ENCODE measurements at places on chromosomes 3 and 15.

DNA sequence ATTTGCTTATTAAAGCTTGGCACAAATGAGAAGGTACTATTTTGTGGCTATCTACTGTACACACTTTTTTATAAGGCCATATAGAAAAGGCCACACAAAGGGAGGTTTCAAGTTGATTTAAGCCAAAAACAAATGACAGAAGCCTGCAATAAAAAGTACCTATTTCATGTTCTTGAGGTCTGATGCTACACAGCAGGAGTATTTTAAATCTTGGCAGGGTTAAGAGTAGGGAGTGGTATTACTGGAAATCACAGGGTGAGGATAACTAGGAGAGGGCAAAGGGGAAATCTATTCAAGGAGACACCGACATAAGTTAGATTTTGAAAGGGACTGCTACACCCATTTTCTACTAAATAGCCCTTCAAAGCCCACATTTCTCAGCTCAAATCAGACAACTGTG lies 146.2 kb downstream of the GREM1 start:
- H3K36me3 ChIP-seq = no peaks in the 10 kb centered on the region
- no peak overlapping the region for H3K27ac ChIP-seq
- H3K4me3 ChIP-seq = no peak overlapping the region
- DNase-seq = no peak
- no peaks in the 10 kb centered on the region for H3K27me3 ChIP-seq
- H3K4me1 ChIP-seq = peaks cover 11% of the 10 kb centered on the region

DNA sequence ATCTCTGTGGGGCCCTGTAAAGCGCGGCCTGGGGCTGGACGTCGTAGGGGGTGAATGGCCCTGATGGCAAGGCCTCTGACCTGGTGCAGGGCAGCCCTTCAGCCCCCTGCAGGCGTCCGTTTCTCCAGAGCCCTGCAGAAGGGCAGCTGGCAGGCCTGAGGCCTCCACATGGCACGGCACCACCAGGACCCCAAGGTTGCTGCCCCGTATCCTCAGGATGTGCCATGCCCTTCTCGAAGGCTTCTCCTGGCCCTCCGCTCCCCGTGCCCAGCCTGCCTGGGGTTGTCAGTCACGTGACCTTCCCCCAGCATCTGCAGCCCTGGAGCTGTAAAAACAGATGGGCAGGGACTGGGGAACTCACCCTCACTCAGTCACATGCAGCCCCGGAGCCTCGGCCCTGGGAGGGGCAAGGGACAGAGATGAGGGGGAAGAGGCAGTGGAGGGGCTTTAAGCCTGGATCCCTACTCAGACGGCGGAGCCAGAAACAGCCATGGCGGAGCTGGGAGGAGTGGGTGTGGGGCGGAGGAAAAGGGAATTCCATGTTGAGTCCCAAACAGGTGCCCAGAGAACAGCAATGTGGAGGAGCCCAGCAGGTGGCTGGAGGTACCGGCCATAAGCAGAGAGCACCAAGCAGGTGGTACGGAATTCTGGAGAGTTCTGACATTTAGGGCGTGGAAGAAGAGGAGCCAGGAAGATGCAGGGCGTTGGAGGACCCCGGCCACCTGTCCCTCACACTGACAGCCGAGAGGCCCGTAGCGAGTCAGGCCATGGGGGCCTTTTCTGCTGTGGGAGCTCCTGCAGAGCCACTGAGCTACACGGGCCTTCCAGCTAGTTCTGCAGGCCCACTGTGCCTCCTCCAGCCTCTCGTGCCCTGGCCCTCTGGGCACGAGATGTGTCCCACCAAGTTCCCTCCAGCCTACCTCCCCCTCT lies 193.1 kb downstream of the XXYLT1 start:
- DNase-seq = no peak
- H3K27me3 ChIP-seq = no peaks in the 10 kb centered on the region
- peaks cover 22% of the 10 kb centered on the region for H3K4me1 ChIP-seq
- H3K4me3 ChIP-seq = no peak overlapping the region
- H3K36me3 ChIP-seq = no peaks in the 10 kb centered on the region
- no peak overlapping the region for H3K27ac ChIP-seq

- no peak overlapping the region for H3K4me3 ChIP-seq
- no peaks in the 10 kb centered on the region for H3K4me1 ChIP-seq
- DNase-seq = no peak
- no peaks in the 10 kb centered on the region for H3K36me3 ChIP-seq
These were observed 44.0 kb upstream of the ETV5 start for GRCh38 chr3:186152889-186153292.

- H3K36me3 ChIP-seq = no peaks in the 10 kb centered on the region
- H3K27me3 ChIP-seq = no peaks in the 10 kb centered on the region
- peak overlapping the region; percentile 31 for H3K27ac ChIP-seq
- no peak overlapping the region for H3K4me3 ChIP-seq
- DNase-seq = no peak
These were observed 77.9 kb upstream of the PRR23C start for GRCh38 chr3:139122612-139123011.

DNA sequence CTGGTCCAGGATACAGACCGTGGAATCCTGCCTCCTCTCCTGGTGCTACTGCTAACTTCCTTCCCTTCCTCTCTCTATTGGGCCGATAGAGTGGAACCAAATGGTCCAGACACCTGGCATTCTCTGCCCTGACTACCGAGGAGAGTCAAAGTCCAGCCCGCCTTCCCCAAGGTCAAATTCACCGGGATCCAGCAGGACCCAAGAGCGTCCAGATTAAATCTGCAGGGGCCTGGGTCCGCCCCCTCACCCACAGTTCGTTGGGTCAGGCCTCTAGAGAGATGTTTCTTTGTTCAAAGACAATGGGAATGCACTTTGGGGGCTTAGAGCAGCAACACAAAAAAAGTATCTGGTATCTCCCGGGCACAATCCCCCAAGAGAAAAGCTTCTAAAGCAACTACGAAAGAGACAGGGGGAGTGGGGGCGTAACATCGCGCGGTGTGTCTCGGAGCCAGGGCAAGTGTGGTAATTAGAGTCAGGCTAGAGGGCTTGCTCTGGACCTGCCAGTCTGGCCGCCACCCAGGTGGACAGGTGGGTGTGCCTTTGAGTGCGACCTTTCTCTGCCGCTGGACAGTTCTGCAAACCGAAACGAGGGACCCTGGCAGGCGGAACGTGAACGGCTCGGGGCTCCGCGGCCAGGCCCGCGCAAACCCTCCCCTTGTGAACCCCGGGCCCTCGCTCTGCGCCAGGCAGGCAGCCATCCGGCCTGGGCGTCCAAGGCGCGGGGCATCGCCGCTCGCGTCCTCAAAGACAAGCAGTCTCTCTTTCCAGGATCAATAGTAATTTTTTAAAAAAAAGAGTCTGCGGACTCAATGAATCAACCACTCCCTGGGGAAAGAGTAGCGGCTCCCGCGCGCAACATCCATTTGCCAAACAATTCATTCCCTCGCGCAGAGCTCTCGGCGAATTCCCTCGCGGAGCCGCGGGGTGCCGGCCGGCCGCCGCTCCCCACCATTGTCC lies 806 bp downstream of the KLHL25 start:
- H3K4me1 ChIP-seq = peaks cover 7% of the 10 kb centered on the region
- H3K27me3 ChIP-seq = no peaks in the 10 kb centered on the region
- H3K27ac ChIP-seq = peak overlapping the region; percentile 92

DNA sequence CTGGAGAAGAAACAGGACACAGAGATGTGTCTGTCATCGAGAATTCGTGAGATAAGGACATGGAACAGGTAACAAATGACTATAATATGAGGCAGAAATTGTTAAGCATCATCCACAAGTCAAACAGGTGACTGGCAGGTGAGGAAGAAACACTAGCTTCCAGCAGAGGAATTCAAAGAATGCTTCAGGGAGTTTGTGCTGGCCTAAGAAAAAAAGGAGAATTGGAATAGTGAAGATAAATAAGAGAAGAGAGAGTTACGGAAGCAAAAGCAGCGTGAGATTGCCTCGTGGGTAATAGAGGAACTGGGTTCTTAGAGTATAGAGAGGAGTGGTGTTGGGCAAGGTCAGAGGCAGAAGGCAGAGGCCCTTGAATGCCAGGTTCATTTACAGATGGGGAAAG lies 22.9 kb upstream of the FGF12 start:
- H3K27me3 ChIP-seq = no peaks in the 10 kb centered on the region
- no peak overlapping the region for H3K4me3 ChIP-seq
- DNase-seq = no peak
- no peaks in the 10 kb centered on the region for H3K4me1 ChIP-seq

DNA sequence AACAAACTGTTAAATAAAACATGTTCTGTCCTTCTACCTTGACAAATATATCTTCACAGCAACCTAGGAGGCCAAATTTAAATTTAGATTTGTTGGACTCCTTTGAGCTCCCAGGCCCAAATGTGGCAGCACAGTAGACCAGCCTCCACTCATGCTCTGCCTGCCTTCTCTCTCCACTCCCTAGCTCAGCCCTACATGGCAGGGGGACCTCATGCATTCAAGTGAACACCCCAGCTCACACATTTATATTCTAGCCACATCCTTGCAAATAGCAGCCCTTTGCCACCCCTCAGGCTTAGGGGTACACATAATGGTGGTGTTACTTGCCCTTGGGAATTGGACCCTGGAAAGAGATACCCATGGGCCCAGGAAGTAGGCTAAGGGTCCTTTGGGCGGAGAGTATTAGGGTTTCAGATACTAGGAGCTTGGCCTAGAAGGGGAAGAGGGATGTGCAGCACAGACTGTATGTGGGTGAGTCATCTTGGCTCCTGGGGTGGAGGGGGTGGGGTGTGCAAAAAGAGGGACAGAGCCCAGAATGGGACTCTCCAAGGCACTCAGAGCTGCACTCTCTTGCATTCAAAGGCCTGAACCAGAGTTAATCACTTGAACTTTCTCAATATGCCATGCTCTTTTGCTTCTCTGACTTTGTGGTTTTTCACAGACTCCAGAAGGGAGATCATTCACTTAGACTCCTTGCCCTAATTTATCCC lies 268.4 kb upstream of the ROPN1 start:
- peak overlapping the region; percentile 55 for H3K27ac ChIP-seq
- no peaks in the 10 kb centered on the region for H3K27me3 ChIP-seq
- H3K4me1 ChIP-seq = peaks cover 55% of the 10 kb centered on the region
- DNase-seq = no peak
- no peak overlapping the region for H3K4me3 ChIP-seq
- no peaks in the 10 kb centered on the region for H3K36me3 ChIP-seq

DNA sequence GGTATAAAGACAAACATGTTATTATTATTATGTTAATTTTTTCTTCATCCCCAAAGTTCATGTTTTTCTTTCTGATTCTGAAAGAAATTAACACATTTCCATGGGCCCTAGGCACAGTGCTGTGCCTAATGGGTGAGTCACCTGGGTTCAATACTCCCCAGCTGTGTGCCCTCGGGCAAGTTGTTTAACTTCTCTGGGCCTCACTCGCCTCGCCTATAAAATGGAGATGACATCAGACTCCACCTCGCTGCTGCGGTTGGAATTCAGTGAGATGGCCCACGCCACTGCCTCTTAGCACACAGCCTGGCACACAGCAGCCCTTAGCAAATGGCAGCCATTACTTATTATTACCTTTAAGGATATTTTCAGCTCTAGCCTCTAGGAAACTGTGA lies 22.6 kb downstream of the DNASE1L3 start:
- no peaks in the 10 kb centered on the region for H3K27me3 ChIP-seq
- H3K4me1 ChIP-seq = peaks cover 15% of the 10 kb centered on the region
- H3K36me3 ChIP-seq = no peaks in the 10 kb centered on the region
- peak overlapping the region; percentile 32 for H3K27ac ChIP-seq

DNA sequence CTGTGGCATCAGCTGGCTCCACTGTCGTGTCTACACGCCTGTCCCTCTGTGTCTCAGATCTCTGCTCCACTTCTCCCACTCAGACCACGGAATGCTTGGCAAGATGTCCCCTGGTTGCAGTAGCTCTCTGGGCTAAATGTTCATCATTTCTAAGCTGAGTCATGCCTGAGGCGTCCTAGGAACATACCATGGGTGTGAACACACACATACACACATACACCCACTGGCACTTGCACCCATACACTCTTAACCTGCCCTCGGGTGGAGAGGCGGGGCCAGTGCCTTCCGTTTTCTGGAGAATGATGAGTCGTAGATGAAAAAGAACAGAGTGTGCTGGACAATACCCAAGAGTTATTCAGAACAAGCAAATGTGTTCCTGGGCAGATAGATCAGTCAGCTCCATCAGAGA lies 72.4 kb downstream of the SENP2 start:
- H3K36me3 ChIP-seq = no peaks in the 10 kb centered on the region
- no peaks in the 10 kb centered on the region for H3K27me3 ChIP-seq
- peak overlapping the region; percentile 92 for H3K27ac ChIP-seq

DNA sequence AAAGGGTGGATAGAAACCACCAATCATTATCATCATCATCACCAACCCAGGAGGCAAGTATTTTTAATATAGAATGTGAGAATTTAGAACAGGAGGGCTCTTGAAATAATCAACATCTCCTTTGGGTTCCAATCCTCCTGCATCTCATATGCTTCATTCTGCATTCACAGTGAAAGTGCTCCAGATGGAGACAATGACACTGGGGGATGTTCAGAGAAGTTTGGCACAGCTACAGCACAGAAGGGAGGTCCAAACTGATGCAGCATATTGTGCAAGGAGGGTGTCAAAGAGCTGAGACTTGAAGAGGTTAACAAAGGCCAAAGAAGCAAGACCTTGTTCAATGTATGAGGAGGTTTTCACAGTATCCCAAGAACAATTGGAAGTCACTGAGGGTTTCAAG lies 767.1 kb downstream of the NTRK3 start:
- no peak overlapping the region for H3K27ac ChIP-seq
- H3K36me3 ChIP-seq = no peaks in the 10 kb centered on the region
- no peaks in the 10 kb centered on the region for H3K27me3 ChIP-seq
- H3K4me3 ChIP-seq = no peak overlapping the region
- DNase-seq = no peak
- H3K4me1 ChIP-seq = no peaks in the 10 kb centered on the region

DNA sequence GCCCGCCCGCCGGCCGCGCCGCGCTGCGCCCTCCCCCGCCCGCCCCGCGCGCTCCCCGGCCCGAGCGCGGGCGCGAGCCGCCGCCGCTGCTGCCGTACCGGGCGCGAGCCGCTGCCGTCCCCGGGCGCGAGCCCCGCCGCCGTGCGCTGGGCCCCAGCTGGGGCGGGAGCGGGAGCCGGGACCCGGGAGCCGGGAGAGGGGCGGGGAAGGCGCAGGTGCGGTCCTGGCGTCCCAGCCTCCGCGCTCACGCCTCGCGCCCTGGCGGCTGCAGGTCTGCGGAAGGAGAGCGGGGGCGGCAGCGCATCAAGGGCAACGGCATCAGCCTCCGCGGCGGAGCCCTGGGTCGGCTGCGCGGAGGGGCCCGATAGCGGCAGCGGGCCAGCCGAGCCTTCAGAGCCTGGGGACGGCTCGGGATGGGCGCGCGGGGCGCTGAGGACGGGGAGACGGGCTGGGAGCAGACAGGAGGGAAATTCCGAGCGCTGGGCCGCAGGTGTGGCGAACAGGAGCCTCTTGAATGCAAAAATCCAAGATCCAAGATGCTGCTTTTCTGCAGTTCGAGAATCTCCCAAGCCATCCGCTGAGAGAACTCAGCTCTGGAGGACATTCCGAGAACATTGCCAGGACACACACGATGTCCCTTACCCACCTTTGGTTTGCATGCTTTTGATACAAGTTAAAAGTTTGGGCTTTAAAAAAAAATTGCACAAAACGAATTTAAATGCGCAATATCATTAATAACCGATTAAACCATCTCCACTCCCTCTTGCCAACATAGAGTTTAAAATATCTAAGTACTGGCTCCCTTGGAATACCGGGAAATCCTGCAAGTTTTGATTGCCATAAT lies 251.1 kb downstream of the TJP1 start:
- H3K27me3 ChIP-seq = no peaks in the 10 kb centered on the region
- peaks cover 7% of the 10 kb centered on the region for H3K4me1 ChIP-seq
- DNase-seq = no peak
- H3K36me3 ChIP-seq = no peaks in the 10 kb centered on the region

GRCh38 chr3:185702262-185703225 lies 116.4 kb downstream of the SENP2 start:
- no peak overlapping the region for H3K4me3 ChIP-seq
- H3K36me3 ChIP-seq = no peaks in the 10 kb centered on the region
- H3K27me3 ChIP-seq = no peaks in the 10 kb centered on the region
- DNase-seq = no peak
- no peaks in the 10 kb centered on the region for H3K4me1 ChIP-seq

- no peak overlapping the region for H3K27ac ChIP-seq
- no peaks in the 10 kb centered on the region for H3K36me3 ChIP-seq
- no peak overlapping the region for H3K4me3 ChIP-seq
- H3K27me3 ChIP-seq = no peaks in the 10 kb centered on the region
These were observed 135.1 kb downstream of the ATP10A start for GRCh38 chr15:25727867-25728600.

Measured in esophagus squamous epithelium (tissue), 5 donors.